ENCODE measurements at places on chromosomes 5 and 9. TPM values are rescaled to one million over a fixed set of nuclear protein-coding genes. Genes with fewer than 3 reads are reported as not detected.

LEAP2 gene
- polyA plus RNA-seq = 1.6 TPM

ECM2 gene
- 10.8 TPM for polyA plus RNA-seq

SHOC1 gene
- polyA plus RNA-seq = not detected

FUT7 gene
- 0.07 TPM for polyA plus RNA-seq

- DNase-seq = peak; percentile 79
These were observed 60.7 kb downstream of the HRH2 start for GRCh38 chr5:175718401-175719108.

DNA sequence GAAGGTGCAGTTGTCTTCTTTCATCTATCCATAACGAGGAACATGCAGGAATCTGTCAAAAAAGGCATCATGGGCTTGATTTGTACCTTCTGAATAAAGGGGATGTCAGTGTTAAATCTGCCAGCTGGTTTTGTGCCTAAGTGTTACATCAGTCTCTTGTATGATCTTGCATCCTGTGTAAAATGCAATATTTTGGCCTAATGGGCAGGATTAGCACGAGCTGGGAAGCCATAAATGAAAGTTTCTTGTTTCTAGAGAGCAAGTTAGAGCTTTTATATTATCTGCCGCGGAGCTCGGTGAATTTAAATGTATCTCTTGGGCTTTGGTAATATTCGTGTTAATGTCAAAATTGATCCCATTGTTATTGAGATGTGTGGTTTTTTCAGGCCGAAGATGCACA lies 526.1 kb upstream of the WWC1 start:
- no peak for DNase-seq

DNA sequence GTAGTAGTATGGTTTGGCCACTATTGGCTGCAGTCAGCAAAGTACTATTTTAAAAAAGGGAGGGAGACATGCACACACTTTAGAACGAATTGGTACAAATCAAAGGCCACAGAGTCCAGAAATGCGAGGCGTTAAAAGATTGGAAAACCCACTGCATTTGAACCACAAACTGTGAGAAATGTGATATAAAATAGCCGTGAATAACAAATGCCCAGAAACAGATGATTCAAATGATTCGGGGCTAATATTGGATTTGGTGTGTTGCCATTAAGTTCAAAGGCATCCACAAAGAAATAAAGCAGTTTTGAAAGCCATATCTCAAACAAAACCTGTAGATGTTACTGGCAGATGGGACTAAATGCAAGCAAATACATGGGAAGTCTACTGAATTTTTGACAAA lies 140.9 kb upstream of the HMHB1 start:
- no peak for DNase-seq

GRCh38 chr5:127596501-127596900 lies 52.4 kb upstream of the CTXN3 start:
- DNase-seq = no peak

DNA sequence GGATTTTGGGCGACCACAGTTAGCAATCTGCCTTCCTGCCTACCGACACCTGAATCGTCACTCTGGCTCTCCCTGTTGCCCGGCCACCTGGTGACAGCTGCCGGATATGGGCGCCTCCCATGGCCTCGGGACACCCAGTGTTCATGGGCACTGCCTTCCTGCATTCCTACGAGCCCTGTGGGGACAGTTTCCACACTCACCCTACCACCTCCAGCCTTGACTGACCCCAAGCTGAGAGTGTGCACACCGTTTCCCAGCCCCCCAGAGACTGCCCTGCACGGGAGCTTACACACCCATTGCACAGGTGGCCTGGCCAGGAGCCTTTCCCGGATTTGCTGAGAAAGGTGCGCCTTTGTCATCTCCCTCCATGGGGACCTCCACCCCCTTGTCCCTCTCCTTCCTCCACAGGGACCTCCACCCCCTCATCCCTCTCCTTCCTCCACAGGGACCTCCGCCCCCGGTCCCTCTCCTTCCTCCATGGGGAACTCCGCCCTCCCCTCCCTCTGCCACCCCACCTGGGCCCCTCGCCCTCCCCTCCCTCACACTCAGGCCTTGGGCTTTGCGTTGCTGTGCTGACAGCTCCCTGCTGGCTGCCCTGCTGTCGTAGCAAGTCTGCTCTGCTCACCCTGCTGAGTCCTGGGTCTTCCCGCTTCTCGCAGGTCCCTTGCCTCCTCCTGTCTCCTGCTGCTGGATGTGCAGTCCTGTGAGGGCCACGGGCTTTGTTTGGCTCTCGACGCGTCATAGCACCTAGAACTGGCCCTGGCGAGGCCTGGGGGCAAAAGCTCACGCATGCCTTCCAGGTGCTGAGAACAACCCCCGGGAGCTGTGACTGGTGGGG lies 48.4 kb downstream of the MRPL36 start:
- DNase-seq = no peak

DNA sequence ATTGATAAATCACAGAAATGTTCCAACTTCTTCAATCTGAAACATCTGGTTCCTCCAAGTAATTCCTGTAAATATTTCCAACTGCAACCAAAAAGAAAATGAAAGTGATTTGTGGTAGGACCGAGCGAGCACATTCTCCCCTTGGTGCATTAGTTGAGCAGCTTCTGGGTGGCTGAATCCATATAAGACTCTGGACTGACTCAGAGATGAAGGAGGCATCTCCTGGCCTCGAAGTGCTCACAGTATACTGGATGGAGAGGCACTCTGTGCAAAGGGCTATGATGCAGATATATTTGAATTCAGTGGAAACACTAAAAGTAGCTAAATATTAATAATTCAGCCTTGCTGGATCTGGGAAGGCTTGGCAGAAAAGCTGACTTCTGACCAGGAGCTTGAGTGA lies 265.0 kb downstream of the MARCHF11 start:
- DNase-seq = no peak

DNA sequence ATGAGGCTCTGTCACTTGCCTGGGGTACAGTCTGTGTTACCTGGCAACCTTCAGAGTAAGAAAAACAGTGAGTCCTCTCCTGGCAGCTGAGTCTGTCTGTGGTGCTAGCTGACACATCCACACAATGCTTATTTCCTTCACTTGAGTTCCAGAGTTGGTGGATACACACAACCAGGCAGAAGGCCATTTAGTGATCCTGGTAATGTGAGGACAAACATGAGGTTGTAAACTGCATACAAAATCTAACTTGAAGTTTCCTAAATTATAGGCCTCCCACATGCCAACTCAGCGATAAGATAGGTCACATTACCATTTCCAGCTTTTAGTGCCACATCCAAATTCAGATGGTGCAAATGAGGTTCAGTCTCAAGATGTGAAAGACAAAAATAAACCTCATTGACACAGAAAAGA lies 125.5 kb downstream of the DCP2 start:
- no peak for DNase-seq

DNA sequence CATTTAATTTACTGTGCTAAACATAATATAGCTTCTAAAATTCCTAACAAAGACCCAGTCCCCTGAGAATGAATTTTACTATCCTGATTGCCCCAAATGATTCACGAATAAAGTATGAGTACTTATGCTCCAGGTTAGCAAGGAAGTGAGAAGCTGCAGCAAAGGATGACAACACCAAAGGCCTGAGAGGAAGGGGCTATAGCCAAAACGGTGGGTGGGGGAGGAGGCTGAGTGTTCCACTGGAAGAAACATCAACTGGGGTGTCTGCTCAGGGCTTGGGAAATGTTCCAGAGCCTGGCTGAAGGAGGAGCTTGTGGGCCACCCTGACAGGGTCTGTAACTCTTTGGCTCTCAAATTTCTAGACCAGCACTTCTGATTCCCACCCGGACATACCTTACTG lies 157.3 kb downstream of the ADAMTS12 start:
- no peak for DNase-seq

- no peak for DNase-seq
These were observed 108.0 kb upstream of the NR5A1 start for GRCh38 chr9:124615100-124615742.

DNA sequence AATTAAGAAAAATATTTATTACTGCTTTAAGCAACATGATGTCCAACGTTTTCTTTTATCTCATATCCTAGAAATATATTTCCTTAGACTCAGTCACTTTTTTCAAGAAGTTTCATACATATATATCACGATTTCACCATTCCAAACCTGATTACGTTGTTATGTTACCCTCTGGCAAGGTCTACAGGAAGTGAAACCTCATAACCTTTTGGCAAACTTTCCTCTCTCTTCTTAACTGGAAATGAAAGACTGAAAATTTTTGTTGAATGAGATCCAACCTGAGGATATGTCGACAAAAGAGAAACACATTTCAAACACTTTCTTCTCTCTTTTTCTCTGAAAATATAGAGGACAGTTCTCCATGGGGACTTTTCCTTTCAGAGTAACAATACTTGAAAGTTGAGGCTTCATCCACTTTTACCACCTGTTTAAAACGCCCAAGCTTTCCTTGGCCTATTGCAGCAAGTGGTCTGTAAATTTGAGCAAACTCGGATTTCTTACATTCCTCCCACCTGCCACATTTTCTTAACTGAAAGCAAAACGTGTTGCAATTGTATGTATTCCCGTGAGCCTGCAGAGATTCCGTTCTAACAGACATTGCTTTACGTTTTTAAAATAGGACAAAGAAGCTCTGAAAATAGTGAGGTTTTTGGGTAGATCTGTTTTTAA lies 298.1 kb downstream of the CETN3 start:
- no peak for DNase-seq

- DNase-seq = no peak
These were observed 15.8 kb downstream of the SOHLH1 start for GRCh38 chr9:135683401-135684034.

DNA sequence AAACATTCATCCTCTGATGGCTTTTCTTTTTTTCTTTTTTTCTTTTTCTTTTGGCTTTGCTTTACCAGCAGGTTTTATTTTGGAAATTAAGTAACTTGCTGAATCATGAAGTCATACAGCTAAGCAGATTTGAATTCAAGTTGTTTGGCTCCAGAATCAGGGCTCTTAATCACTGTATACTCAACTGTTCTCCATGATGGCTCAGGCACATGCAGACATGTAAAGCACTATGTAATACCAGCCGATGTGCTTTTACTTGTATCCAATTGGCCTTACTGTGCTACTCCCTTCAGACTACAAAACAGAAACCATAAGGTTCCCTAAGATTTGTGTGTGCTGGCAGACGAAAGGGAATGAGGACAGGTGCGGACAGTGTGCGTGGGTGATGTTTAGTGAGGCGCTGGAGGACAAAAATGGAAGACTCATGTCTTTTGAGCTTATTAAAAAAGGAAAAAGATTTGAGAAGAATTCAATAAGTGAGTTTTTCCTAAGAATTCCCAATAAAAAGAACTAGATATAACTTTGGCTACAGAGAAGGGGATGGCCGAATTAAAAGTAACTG lies 44.7 kb upstream of the OTP start:
- DNase-seq = no peak

DNA sequence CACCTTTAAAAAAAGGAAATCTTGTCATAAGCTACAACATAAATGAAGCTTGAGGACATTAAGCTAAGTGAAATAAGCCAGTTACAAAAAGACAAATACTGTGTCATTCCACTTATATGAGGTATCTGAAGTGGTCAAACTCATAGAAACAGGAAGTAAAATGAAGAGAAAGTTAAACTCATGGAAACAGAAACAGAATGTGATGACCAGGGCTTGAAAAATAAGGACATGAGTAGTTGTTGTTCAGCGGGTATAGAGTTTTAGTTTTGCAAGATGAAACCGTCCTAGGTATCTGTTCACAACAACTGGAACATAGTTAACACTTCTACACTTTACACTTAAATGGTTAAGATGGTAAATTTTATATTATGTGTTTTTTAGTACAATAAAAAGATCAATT lies 47.8 kb upstream of the SLC1A3 start:
- DNase-seq = no peak

- DNase-seq = no peak
These were observed 98.2 kb upstream of the GRHPR start for GRCh38 chr9:37324261-37324683.

DNA sequence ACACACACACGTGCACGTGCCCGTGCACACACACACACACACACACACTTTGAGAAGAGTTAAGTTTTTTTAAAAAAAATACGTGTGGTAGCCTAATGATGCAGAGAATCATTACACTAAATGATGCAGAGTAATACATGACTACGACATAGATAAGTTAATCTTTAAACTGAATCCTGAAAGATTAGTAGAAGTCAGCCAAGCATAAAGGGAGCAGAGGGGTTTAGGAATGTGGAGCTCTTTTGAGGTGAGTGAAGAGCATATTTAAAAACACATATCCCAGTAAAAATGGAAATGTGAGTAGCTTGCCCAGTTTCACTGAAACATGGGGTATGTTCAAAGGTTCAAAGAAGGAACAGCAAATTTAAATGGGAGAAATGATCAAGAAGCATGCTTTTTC lies 61.3 kb upstream of the TYRP1 start:
- DNase-seq = no peak

DNA sequence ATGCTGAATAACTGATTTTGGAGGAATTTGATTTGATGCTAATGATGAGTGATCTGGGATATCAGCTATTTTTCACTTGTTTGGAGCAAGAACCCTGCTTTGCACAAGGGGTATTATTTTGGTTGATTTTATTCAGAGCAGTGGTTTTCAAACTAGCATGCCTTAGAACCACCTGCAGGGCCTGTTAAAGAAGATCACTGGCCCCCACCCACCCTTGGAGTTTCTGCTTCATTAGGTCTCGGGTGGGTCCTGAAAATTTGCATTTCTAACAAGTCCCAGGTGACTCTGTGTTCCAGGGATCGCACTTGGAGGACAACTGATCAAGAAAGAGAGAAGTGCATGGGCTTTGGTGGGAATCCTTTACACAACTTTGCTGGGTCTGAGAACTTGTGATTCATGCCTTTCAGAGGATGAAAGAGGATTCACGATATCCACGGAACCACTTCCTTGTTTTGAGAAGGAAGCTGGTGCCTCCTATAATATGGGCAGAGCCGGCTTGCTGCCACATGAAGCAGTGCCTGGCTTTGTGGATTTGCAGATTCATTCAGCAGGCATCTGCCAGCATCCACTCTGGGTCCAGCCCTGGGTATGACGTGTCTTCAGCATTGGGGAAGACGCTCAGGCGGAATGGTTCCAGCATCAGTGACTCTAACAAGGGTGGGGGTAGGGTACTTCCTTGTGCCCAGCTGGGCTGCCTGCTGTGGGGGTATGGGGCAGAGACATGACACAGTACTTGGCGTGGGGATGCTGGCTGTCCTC lies 106.6 kb upstream of the PITX1 start:
- no peak for DNase-seq

- DNase-seq = peak; percentile 62
These were observed 532.4 kb downstream of the CCDC171 start for GRCh38 chr9:16085167-16085726.

All from right cardiac atrium (tissue), 5 donors.